ENCODE measurements at places on chromosomes 2 and 18.

- DNase-seq = no peak
These were observed 123.4 kb downstream of the ANKRD30BL start for GRCh38 chr2:132038179-132038882.

GRCh38 chr18:48727681-48728080 lies 188.8 kb downstream of the CTIF start:
- DNase-seq = peak; percentile 59

DNA sequence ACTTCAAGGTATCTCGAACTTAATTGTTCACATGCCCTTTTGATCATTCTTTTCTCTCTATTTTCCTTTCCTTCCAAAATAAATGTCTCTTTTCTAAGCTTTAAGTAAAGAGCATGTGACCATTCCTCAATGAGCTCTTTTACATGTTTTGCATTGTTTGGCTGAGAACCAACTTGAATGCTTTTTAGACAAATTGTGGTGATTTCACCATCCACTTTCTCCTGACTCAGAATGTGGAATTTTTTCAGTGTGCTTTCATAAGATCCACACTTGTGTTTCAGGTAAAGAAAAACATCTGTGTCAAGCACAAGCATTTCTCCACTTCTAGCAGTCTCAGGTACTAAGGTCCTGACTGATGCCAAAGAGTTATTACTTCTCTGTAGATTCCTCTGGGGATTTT lies 10.7 kb downstream of the RBM43 start:
- DNase-seq = no peak

GRCh38 chr2:33062665-33063250 lies 116.0 kb downstream of the LTBP1 start:
- no peak for DNase-seq

GRCh38 chr2:177723235-177723634 lies 330.7 kb downstream of the AGPS start:
- peak; percentile 52 for DNase-seq

Data from cerebellar cortex (tissue), 1 donor.